ENCODE measurements at places on chromosomes 7 and 10.
A peak's percentile ranks its signal among the peaks of the same experiment; 100 is the strongest.

GRCh38 chr7:94050046-94050445 is 45.9 kb upstream of the BET1 start:
- DNase-seq = no peak

DNA sequence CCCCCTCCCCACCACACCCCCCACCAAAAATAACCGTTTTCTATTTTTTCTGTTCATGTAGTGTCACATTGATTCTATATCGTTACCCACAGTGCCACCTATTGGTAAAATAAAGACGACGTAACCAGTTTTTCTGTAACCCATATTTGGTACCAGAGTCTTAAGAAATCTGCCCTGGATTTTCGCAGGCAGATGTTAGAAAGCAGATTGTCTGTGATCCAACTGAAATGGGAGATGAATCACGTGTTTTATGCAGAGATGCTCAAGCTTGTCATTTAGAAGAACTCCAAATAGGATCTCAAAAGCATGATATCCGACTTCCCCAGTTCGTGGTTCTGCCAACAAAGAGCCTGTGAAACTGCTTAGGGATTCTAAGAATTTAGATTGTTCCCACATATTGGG is 261.1 kb upstream of the CSTF2T start:
- DNase-seq = peak; percentile 43

DNA sequence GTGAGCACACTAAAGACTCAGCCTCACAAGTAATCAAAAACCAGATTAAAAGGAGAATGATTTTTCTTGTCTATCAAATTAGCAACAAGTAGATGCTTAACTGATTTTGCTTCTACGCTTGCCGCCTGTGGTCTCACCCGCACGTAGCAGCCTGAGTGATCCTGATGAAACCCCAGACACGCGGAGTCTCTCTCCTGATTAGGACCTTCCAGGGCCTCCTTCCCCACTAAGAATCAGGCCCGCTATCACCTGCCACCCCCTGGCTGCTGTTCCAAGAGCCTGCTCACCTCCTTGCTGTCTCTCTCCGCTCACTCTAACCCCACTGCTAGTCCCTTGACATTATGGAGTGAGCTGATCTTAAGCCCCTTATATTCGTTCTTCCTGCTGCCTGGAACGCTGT is 325.9 kb upstream of the NRP1 start:
- DNase-seq = no peak

DNA sequence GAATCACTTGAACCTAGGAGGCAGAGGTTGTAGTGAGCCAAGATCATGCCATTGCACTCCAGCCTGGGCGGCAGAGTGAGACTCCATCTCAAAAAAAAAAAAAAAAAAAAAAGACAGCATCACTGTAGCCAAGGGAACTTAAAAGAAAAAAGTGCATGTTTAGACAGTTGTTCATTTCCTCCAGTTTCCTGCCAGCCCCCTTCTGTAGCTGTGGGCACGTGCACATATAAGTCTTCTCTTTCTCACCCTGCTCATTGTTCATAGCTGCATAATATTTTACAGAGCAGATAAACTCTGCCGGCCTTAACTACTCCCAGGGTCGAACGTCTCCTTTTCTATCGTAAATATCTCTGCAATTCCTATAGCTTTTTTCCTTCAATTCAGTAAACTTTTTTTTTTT is 132.6 kb downstream of the LHPP start:
- DNase-seq = no peak

- peak; percentile 63 for DNase-seq
Observed at GRCh38 chr7:101169838-101170551, 4.6 kb upstream of the VGF start.

DNA sequence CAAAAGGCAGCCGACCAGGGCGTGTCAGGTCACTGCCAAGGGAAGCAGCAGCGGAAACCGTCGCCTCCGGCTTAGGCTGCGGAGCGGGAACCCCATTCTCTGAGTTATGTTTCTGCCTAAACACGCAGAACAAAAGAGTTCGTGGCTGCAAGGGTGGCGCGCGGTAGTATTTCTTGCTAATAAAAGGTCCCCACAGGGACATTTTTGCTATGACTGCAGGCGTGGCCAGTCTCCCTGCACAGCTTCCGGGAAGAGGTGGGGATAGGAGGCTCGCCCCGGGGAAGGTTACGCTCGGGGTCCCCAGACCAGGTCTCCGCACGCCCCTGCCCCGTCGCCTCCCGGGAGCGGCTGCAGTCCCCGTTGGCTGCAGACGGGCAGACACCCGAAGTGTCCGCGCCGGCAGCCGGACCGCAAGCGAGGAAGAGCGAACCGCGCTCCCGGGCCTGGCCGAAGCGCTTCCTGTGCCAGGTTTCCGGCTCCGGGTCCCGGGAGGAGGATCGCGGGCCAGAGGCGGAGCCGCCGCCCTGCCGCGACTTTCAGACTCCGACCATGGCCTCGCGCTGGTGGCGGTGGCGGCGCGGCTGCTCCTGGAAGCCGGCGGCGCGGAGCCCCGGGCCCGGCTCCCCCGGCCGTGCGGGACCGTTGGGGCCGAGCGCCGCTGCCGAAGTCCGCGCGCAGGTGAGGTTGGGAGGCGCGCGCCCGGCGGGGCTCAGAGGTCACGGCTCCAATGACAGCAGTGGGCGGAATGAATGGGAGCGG is at the start of gene PDSS1:
TSS of gene PDSS1 (plus strand) at position 539 of the 759 bp plus-strand sequence. CDS start at position 550, 11 bp downstream.
- peak; percentile 76 for DNase-seq

DNA sequence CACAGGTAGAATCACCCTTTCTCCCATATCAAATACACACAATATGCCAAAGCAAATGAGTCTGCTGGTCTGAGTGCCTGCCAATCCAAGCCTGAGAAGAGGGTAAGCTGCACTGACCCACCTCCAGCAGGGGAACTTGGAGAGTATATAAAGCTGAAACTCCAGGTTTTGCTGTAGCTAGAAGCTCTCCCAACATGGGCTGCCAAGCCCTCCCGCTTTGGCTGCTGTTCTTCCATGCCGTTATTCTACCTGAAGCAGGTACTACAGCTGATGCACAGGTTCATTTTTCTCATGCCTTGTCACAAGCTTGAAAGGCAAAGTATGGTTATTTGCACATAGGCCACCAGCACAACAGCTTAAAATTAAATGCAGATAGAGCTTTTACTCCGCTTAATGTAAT is 21.5 kb upstream of the C10orf120 start:
- no peak for DNase-seq

GRCh38 chr10:109591601-109592000 is 331.7 kb downstream of the XPNPEP1 start:
- peak; percentile 35 for DNase-seq

GRCh38 chr7:150896562-150897209 is 44.4 kb downstream of the AOC1 start:
- DNase-seq = no peak

GRCh38 chr10:99279626-99280111 is 44.0 kb upstream of the HPSE2 start:
- DNase-seq = peak; percentile 72

- no peak for DNase-seq
Observed at GRCh38 chr7:42380401-42380800, 143.4 kb upstream of the GLI3 start.

GRCh38 chr7:142454862-142455261 is 197.0 kb upstream of the PRSS58 start:
- no peak for DNase-seq

- no peak for DNase-seq
Observed at GRCh38 chr7:126698909-126699308, 553.8 kb downstream of the GRM8 start.

DNA sequence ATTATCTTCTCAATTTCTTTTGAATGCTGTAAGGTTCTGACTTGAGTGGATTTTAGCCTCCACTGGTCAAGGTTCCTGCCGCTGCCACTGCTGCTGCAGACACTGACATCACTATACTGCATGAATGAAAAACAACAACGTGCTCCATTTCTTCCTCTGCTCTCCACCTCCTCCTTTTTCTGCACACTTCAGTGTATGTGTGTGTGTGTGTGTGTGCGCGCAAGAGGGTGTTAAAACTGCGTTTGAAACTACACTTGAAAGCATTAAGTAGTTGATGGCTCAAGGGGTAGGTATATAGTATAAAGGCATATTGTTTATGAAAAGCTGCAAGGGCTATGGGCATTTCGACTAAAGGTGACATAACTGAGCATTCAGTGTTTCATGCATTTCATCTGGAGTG is 3.5 kb downstream of the GLCCI1 start:
- DNase-seq = no peak

- DNase-seq = peak; percentile 30
Observed at GRCh38 chr7:36760856-36761762, 36.8 kb upstream of the AOAH start.

- DNase-seq = no peak
Observed at GRCh38 chr10:132151286-132151950, 35.3 kb upstream of the DPYSL4 start.

DNA sequence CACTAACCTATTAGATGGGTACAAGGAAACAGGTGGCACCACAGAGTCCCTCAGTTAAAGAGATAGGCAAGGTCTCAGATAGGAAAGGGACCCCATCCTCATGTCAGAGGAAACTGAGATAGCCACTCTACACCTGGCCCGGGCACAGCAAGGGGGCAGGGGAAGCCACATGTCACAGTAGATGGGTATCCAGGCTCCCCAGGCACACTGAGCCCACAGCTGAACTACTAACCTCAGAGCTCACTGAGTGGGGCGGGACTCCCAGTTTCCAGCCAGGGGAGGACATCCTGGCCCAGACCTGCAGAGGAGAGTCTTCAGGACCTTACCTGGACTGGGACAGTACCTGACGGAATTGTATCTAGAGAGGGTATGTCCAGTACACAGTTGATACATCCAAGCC is 3.7 kb upstream of the CDHR1 start:
- no peak for DNase-seq

DNA sequence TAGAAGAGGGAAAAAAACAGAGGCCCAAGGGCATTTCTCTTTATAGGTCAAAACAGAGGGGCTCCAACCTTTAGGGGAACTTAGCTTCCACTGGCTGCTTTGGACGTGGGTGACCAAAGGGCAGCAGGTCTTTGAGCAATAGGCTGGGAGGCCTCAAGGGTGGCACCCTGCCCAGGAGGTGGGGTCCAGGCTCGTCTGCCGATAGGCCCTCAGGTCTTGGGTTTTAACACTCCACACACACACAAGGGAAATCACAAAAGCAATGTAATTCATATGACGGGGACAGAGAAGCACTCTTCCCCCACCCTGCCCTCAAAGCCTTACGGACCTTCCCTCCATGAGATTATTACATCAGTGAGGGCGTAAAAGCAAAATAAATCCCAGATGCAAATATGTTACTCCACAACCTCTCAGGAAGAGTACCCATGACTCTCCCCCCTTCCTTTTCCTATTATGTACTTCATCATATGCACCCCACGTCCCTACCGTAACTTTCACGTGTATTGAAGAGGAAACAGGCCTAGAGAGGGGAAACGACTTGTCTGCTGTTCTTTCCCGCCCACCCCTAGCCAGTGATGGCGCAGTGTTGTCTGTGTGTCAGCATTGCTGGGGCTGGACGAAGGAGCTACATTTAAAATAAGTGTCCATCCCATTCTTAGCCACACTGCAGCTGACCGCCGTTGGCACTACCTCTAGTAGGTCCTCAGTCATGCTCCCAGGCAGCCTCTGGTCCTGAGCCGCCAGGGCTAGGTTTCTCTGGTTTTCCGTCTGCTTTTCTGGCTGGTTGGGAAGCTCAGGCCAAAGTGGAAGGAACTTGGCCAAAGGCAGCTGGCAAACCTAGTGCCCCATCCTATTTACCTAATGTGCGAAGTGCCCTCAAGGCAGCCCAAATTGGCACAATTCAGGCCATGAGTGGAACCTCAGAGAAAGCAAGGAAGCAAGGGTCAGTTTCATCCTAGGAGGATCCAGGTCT is 2.1 kb downstream of the PCBD1 start:
- DNase-seq = no peak

GRCh38 chr10:132010483-132010882 is 28.8 kb upstream of the BNIP3 start:
- DNase-seq = no peak
